ENCODE measurements at places on chromosomes 7 and 10.
A peak's percentile ranks its signal among the peaks of the same experiment; 100 is the strongest.

DNA sequence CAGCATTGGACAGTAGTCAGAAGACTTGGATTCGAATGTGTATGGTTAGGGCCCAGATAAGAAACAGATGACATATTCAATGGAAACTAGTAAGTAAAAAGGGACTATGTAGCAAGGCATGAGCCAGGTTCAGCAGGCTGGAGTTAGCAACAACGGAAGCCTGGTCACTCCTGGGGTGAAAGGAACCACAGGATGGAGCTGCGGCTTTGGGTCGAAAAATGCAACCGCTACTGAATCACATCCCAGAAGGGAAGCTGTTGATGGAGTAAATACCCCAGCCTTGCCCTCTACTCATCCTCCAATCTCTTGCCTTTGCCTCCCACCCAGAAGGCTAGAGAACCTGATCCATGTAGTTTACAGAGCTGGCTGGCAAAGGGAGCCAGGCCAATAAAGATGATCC is 37.5 kb upstream of the EGR2 start:
- no peak for DNase-seq

DNA sequence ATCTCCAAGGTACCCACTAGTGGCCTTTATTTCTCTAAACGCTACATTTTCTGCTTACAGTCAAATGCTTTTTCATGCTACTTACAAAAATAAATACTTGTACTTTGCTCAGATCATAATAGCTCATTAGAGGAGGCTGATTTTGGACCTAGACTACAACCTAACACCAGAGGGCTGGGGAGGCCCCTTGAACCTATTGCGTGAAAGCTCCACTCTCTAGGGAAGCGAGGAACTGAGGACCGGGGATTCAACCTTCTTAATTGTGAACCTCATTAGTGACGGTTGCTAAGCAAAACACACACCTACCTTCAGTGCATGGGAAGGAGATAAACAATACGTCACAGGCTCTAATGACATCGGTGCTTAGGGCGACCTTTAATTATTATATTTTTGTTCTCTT is 92.1 kb downstream of the EBF3 start:
- no peak for DNase-seq

- DNase-seq, result no peak
These were observed 321.8 kb downstream of the TCERG1L start for GRCh38 chr10:130989670-130990232.

- no peak for DNase-seq
These were observed 3.6 kb upstream of the JAKMIP3 start for GRCh38 chr10:132062116-132062515.

DNA sequence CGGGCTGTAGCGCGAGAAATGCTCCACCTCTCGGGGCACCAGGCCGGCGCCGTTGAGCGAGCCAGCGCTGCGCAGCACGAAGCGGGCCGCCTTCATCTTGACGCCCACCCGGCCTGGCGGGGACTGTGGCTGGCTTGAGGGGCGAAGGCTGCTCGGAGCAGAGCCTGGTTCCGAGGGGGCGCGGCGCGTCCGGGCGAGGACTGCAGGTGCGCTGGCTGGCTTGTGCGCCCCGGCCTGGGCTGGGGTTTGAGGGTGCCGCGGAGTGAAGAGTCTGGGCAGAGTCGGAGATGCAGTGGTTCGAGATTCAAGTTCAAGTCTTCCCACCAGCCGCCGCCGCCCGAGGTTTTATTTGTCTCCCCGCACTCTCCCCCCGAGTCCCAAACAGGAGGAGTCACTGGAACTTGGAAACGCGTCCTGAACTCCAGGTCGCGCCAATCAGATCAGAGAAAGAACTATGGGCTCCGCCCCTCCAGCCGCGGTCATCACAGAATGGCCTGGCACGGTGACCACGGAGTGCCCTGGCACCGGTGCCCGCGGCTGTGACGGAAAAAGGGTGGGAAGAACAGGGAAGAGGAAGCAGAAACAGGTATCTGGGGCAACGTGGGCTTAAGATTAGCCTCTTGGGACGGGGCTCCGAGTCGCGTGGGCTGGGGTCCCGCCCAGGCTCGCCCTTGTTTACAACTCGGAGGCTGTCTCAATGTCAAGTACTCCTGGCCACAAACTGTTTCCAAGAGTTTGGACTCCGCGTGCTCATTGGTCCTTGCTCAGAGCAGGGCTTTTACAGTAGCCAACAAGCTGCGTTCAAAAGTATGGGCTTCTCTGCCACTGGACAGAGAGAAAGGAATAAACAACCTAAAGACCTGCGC is at the start of gene PDK4:
Gene PDK4 (minus strand): TSS at position 319 of the 866 bp plus-strand sequence. CDS start 223 bp downstream, at position 96.
- DNase-seq, result peak; percentile 94

- no peak for DNase-seq
These were observed 58.6 kb downstream of the AUTS2 start for GRCh38 chr7:69656890-69657289.

DNA sequence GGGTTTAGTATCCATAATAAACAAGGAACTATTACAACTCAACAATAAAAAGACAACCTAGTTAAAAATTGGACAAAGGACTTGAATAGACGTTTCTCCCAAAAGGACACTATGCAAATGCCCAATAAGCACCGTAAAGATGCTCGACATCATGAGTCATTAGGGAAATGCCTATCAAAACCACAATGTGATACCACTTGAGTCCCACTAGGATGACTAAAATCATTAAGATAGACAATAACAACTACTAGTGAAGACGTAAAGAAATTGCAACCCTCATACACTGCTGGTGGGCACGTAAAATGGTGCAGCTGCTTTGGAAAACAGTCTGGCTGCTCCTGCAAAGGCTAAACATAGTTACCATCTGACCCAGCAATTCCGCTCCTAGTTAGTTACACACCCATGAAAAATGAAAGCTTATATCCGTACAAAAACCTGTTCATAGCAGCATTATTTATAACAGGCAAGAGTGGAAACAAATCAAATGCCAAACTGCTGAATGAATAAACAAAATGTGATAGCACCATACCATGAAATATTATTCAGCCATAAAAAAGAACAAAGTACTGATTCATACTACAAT is 17.3 kb downstream of the CCDC3 start:
- DNase-seq, result no peak

DNA sequence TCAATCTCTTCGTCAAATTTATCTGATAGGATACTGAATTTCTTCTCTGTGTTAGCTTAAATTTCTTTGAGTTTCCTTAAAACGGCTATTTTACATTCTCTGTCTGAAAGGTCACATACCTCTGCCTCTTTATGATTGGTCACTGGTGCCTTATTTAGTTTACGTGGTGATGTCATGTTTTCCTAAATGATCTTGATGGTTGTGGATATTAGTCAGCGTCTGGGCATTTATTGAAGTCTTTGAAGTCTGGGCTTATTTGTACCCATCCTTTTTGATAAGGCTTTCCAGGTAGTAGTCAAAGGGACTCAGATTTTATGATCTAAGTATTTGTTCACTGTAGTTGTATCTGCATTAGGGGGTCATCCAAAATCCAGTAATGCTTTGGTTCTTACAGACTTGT is 1407.5 kb upstream of the LRRTM3 start:
- no peak for DNase-seq

GRCh38 chr10:69653561-69653960 is 23.5 kb downstream of the FAM241B start:
- peak; percentile 49 for DNase-seq

Data from upper lobe of left lung (tissue), 6 donors.